ENCODE measurements at places on chromosomes 7 and 10.

GRCh38 chr10:26650406-26650805 lies 47.1 kb upstream of the PDSS1 start:
- DNase-seq = no peak

GRCh38 chr10:20162123-20162522 lies 345.9 kb downstream of the PLXDC2 start:
- no peak for DNase-seq

DNA sequence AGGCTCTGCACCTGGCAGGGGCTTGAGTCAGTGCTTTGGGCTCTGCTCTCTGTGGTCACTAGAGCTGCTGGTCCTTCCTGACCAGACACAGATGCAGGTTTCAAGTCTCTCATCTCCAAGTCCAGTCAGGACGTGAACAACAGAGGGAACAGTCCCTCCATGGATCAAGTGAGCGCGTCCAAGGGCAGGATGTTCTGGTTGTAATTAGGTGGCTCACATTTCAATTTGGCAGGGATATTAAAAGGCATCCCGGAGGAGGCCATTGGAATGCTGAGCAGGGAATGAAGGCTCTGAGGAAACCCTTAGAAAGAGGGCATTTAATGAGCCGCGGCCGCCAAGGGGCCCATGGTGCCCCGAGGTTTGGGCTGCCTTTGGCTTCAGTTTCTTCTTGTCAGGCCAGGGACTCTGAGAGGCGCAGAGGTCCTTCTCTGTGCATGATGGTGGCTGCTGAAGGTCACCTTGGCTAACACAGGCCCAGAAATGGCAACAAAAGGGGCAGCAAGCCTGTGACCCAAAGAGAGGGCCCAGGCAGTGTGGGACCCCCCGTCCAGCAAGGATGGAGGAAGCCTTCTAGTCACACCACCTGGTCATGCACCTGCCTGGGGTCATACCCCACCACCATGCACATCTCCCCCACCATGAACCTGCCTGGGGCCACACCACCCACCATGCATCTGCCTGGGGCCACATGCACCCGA lies 30.7 kb upstream of the INPP5A start:
- DNase-seq = no peak

DNA sequence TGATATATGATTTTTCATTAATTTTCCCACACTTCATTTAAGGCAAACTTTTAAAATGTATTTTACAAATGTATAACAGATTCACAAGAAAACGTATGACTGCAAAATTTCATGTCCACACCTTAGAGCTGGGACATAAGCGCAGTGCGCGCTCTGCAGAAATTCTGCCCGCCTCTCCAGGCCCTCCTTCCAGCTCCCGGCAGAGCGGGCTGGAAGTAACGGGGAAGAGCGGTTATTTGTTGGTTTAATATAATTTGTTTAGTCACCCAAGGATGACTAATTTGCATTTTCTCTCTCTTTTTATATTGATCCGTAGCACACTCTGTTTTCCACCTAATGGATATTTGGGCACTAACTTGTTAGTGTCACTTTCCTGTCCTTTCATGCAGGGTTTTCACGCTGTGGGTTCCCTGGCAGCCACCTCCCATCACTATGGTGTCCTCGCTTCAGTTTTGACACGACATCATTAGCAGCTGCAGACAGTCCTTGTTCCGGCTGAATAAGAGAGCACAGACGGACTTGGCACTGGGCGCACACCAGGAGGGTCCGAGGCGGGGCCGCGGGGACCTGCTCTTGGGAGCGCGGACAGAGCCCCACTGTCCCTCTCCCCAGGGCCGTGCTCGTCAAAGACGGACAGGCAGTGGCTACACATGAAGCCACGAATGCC lies 129.2 kb upstream of the SEC61G start:
- no peak for DNase-seq

- no peak for DNase-seq
Measured at GRCh38 chr7:120996333-120996987, 7.9 kb downstream of the CPED1 start.

- no peak for DNase-seq
Measured at GRCh38 chr10:7449063-7449695, 38.3 kb upstream of the SFMBT2 start.

GRCh38 chr10:90141791-90142190 lies 440.4 kb downstream of the KIF20B start:
- DNase-seq = no peak

GRCh38 chr10:23345861-23346260 lies 1.3 kb upstream of the C10orf67 start:
- no peak for DNase-seq

DNA sequence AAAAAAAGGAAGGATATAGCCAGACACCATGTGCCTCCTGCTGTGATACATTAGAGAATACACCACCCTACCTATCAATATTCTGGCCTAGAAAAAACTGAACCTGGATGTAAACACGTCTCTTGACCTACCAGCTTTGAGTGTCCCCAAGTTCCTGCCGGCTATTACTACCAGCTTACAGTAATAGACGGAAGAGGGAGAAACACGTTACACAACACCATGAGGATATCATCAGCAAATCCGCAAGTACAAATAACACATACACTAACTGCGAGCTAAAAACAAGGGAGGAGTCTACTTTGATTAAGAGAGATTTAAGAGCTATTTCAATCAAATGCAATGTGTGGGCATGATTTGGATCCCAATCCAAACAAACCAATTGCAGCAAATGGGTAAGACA lies 113.0 kb downstream of the COL28A1 start:
- no peak for DNase-seq

DNA sequence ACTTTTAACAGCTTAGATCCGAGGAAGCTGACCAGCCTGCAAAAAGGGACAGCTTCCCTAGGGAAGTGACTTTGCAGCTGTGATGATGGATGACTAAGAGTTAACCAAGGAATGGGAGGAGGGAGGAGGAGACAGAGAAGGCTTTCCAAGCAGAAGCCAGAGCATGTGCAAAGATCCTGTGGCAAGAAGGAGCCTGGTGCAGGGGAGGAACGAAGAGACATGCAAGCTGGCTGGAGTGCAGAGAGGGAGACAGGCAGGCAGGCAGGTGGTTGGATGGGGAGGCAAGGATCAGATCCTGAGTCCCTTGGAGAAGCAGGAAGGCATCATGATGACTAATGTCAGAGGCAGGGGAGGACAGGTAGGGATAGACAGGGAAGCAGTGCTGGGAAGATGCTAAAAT lies 148.8 kb downstream of the PFKFB3 start:
- no peak for DNase-seq

All from activated CD8-positive, alpha-beta memory T cell treated with anti-CD3 and anti-CD28 coated beads for 1 hour (primary cell).